ENCODE measurements at places on chromosomes 2 and 18. TPM values are rescaled to one million over a fixed set of nuclear protein-coding genes. Genes with fewer than 3 reads are reported as not detected.

Gene ANKRD62
- not detected for total RNA-seq

Gene WDCP
- total RNA-seq: 2.5 TPM

Gene GATA6
- 2.9 TPM for total RNA-seq

Gene SRSF7
- 144 TPM for total RNA-seq

Gene SERPINB3
- 1.5 TPM for total RNA-seq

Gene MAT2A
- total RNA-seq: 157 TPM

Gene CXCR1
- total RNA-seq: 1.0 TPM

Gene BOLL
- total RNA-seq: not detected

Gene MERTK
- total RNA-seq: 5.5 TPM

Gene LTBP1
- total RNA-seq: 14.8 TPM

Gene UGT1A10
- total RNA-seq: not detected

Gene C2orf69
- total RNA-seq: 15.5 TPM

Gene RNF25
- 42.6 TPM for total RNA-seq

DNA sequence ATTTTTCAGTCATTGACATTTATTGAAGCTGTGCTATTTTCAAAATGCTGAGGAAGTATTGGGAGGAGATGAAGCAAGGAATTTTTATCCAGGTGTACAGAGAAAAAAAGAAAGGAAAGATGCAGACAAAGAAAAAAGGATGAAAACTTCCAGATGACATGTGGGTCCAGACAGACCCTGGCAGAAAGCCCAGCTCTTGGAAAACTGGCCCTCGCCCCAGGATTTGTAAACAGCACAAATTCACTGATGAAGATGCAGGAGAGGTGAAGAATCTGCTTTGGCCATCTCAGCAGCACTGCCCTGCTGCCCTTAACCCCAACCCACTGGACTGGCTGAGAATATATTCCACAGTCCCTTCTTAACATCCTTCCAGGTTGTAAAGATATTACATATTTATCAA, 12.5 kb downstream of the TACR1 start:
- DNase-seq: no peak

DNA sequence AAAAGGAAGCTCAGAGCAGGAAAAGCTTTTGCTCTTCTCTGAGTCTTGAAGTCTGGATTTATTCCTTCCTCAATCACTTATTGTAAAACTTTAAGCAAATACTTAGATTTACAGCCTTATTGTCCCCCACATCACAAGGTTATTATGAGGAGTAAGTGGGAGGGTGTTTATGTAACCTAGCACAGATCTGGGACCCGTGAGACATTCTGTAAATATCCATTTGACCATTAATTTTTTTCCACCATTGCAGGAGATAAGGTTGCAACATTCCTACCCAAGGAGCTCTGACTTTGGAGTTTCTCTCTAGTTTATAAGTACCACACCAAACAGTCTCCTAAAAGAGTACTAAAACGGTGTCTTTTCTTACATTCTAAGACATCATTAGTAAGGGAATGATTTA, 52.1 kb upstream of the CTIF start:
- no peak for DNase-seq

- DNase-seq: no peak
Observed at GRCh38 chr2:23616630-23617029, 231.7 kb downstream of the KLHL29 start.

GRCh38 chr18:7224198-7224597, 6.7 kb upstream of the LRRC30 start:
- DNase-seq: no peak

GRCh38 chr2:44680983-44681531, 260.4 kb upstream of the SIX3 start:
- no peak for DNase-seq

DNA sequence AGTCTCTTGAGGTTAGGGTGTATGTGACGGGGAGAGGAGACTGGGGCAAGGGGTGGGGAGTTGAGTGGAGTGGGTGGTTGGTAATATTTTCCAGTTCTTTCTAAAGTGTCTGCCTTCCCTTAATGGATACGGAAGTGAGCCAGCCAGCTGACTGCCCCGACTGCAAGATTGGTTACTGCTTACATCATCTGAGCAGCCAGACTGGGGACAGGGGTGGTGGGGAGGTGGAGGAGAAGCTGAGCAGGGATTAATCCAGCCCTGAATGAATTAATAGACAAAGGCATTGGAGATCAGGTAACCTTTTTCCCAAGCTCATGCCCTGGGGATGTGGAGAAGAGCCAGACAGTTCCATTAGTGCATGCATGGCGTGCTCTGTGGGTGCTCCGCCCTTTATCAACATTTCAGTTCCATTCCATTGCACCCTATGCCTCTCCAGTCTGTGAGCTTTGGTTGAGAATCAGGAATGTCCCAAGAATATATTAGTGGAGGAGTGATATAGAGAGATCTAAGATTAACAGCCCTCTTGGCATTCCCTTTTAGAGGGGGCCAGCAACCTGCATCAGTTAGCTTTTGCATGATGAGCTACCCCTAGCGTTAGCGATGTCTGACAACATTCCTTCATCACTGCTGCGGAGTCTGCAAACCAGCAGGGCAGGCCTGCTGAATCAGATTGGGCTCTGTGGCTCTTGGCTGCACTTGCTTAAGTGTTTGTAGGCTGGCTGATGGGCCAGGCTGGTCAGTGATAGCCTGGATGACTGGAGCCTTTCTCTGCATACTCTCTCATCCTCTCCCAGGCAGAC, 67.4 kb downstream of the TNP1 start:
- peak; percentile 86 for DNase-seq

DNA sequence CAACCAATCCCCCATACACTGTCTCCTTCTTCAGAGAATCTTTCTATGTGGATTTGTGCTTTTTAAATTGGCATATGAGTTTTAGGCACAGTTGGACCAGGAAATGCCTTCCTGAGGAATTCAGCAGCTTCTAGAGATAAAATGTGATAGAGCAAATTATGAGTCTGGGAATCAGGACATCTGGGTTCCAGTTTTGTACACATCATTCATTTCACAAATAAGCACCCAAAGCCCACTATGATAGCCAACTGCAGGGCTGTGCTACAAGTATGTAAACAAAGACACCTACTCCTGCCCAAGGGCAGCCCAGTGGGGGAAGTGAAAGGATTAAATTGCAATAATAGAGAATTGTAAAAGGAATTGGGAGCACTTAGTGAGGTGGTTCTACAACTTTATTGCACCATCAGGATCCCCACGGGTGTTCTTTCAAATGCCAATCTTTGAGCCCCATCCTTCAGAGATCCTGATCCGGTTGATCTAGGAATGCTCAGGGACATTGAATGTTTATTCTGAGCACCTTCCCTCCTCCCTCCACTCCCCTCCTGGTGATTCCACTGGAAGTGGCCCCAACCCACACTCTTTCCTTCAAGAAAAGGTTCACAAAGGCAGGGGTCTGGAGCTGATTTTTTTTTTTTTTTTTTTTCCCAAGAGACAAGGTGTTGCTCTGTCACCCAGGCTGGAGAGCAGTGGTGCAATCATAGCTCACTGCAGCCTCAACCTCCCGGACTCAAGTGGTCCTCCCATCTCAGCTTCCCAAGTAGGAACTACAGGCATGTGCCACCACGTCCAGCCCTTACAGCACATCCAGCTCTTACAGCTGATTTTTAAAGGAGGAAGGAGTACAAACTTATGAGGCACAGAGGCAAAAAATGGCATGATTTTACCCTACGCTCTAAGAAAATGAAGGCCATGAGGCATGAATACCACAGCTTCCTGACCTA, 11.1 kb upstream of the KCMF1 start:
- no peak for DNase-seq

- DNase-seq: peak; percentile 92
Observed at GRCh38 chr2:216690853-216691741, 4.3 kb downstream of the IGFBP5 start.

- DNase-seq: no peak
Observed at GRCh38 chr18:79809482-79810192, 11.9 kb downstream of the KCNG2 start.

- no peak for DNase-seq
Observed at GRCh38 chr2:16655445-16655837, 10.2 kb downstream of the CYRIA start.

GRCh38 chr2:161116509-161116908, 43.7 kb upstream of the TANK start:
- DNase-seq: no peak

GRCh38 chr2:47152803-47153202, 2.3 kb downstream of the STPG4 start:
- no peak for DNase-seq

GRCh38 chr2:30368258-30368657, 78.8 kb upstream of the LCLAT1 start:
- DNase-seq: no peak

DNA sequence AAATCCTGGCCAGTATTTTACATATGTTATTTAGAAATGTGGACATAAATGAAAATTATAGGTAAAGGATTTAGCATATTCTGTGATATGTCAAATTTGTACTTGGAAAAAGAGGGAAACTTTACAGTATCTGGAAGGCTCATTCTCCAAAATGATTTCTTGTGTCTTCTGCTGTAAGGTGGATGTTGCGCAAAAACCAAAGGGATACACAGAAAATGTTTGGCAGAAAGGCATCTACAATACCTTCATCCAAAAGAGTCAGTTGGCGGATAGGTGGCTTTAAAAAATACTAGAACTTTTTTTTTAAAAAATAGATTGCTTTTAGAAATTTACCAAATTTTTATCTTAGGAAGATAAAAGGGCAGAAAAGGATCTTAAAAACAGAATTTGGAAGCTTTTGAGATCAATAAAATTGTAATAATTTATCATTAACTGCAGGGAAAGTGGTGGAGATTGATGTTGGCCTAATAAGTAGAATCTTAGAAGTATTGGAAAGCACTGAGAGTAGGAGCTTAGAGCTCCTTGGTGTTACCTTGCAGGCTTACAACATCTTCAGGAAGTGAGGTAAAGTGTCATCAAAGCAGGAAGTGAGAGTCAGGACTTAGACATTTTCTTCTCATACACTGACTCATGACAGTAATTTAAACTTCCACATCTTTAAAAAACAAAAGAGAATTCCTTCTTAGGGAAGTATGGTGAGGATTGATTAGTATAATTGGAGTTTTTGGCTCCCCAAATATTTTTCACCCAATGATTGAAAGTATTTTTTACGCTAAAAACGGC, 2.1 kb downstream of the NABP1 start:
- DNase-seq: no peak

GRCh38 chr2:55518841-55519165, 715 bp upstream of the CFAP36 start:
- DNase-seq: no peak

- DNase-seq: no peak
Observed at GRCh38 chr18:28108814-28109213, 68.1 kb downstream of the CDH2 start.

- DNase-seq: no peak
Observed at GRCh38 chr18:74429096-74429495, 28.0 kb downstream of the DIPK1C start.

DNA sequence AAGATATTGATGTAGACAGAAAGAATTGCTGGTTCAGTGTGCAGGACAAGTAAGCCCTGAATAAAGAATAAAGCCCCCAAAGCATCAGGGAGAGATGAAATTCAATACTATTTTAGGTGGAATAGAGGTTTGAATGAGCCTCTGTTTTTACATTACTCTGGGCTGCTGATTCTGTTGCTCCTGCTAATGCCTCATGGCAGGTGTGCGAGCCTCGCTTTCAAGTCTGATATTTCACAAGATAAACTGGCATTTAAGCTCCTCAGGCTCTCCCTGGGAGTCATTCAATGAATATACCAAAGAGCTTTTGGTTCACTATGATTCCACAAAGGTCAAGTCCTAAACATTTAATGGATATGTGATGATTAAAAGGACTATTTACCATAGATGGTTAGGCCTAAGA, 601.0 kb upstream of the SLC39A10 start:
- DNase-seq: no peak

- no peak for DNase-seq
Observed at GRCh38 chr2:217792626-217793527, 209.9 kb downstream of the TNS1 start.

GRCh38 chr2:206855585-206856433, 83.5 kb upstream of the CPO start:
- DNase-seq: no peak

DNA sequence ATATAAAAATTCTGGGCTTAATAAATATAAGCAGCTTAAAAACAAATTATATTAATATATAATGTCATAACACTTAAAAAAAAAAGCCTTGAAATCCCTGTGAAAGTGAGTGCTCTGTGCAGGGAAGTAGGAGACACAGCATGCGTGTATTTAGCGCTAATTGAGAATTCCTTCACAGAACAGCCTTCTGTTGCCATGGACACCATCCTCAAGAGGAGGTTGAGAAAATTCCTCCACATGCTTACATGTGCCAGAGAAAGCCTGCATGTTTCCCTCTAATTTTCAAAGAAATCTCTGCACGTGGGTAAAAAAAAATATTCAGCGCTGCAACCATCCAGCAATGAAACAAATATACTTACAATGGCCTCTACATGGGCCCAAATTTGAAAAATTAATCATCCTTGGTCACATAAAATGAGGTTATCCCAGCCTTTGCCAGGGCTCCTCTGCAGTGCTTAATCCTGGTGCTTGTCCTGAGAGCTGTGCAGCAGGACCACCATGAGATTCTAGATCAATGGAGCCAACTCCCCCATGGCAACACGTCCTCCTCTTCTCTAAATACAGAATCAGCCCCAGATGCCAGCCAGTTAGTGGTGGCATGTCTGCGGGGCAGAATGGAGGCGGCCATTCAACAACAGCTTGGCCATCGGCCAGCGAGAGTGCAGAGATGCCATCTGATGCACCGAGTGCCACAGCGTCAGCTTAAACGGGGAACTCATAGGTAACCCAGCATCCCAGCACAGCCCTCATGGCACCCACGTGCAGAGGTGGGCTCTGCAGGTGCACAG, 228.0 kb downstream of the MYT1L start:
- no peak for DNase-seq

DNA sequence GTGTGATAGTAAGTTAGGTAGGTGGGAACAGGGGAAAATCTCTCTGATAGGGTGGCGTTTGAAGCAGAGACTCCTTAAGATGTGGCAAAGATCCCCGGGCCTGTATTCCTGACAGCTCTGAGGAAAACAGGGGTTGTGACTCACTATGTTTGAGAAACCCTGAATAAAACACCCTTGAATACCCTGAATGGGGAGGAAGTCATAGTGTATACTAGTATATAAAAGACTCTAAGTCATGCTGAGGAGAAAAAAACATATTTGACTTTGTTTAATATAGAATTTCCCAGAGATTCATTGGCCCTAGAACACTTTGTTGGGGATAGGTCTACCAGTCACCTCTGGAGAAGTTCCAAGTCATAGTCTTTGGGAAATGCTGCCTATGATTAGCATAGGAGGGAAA, 590.9 kb downstream of the IRS1 start:
- no peak for DNase-seq

- DNase-seq: no peak
Observed at GRCh38 chr2:138504092-138504491, 2.5 kb downstream of the SPOPL start.

GRCh38 chr18:35875566-35875965, 96.9 kb upstream of the RMP24 start:
- no peak for DNase-seq

DNA sequence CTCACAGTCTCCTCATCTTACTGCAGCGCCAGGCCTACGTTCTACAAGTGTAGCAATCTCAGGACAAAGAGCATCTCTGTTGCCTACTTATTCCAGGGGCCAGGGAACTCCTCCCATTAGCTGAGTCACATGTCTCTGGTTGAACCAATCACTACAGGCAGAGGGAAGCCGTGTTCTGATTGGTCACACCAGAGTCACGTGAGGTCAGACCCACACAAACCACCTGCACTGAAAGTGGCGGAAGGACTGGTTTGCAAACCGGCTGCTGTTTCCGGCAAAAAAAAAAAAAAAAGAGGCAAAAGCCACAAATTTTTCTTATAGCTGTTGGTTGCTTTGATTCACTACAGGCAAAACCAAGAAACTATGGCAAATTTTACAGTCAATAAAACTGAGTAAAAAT, 21.9 kb upstream of the USP14 start:
- DNase-seq: no peak

All from suprapubic skin (tissue), 4 donors.